ENCODE measurements at places on chromosomes 3 and 15.

DNA sequence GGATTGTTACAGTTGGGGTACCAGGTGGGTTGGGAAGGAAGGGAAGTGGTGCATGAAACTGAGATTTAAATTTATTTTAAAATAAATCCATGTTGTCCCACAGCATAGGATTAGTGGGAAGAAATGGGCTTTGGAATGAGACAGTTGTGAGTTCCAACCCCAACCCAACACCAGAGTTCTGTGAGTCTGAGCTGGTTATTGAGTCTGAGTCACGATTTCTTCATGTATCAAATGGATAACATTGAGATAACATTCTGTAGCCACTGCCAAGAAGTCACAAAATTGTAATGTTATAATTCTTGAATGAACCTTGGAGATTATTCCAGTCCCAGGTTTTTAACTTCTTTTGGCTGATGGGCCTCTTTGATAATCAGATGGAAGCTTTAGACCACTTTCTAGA lies 13.7 kb downstream of the IFT122 start:
- DNase-seq, result no peak

DNA sequence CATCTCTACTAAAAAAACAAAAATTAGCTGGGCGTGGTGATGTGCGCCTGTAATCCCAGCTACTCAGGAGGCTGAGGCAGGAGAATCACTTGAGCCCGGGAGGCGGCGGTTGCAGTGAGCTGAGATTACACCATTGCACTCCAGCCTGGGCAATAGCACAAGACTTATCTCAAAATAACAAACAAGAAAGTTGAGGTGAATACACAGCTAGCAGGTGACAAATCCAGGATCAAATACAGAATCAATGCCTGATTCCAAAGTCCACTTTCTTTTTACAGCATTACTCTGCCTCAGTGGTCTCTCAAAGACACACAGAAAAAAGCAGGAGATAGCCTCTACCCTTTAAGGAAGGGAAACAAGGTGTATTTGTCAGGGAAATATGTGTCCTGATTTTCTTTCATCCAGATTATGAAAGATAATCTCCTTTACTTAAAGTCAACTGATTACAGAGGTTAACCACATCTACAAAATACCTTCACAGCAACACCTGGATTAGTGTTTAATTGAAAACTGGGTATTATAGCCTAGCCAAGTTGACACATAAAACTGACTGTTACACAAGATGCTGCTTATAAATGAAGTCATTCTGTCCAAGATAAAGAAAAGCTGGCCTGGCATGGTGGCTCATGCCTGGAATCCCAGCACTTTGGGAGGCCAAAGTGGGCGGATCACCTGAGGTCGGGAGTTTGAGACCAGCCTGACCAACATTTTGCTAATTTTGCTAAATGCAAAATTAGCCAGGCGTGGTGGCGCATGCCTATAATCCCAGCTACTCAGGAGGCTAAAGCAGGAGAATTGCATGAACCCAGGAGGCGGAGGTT lies 4.0 kb upstream of the SLC25A38 start:
- DNase-seq, result no peak

DNA sequence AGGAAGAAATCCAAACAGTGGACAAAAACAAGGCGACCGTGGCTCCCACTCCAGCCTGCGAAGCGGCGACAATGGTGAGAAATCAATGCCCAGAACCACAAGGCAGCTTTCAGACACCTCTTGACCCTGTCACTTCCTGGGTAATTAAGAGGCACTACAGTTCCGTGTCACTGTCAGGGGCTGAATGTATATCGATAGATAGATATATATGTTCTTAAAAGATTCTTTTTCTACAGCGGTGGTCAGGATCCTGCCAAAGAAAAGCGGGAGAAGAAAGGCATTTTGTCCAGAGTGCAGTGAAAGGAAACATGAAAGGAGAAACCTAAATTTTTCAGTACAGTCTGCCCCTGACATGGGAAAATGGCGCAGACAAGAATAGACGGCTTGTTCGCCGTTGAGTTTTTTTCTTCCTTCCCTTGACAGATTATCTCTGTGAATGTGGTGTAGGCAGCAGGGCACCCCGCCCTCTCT lies 56.2 kb upstream of the HES1 start:
- no peak for DNase-seq

GRCh38 chr3:114363554-114364202 lies 69.8 kb downstream of the TIGIT start:
- no peak for DNase-seq

DNA sequence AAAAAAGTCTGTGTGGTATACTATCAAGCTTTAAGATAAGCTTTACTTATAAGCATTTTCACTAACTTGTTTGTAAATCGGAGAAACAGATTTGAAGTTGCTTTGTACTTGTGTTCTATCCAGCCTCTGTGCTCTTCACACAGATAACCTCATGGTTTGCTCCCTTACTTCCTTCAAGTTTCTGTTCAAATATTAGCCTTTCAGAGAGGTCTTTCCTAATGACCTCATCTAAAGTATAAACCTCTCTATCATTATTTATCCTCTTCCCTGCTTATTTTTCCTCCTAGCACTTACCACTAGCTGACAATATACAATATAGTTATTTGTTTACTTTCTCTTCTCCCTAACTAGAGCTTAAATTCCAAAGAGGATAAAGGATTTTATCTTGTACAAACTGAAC lies 180.0 kb downstream of the CBLB start:
- no peak for DNase-seq

- DNase-seq, result no peak
These were observed at the start of gene MTHFS for GRCh38 chr15:79896634-79897379. MTHFS (minus strand) TSS chr15:79897014; CDS start chr15:79896988, 26 bp downstream.

DNA sequence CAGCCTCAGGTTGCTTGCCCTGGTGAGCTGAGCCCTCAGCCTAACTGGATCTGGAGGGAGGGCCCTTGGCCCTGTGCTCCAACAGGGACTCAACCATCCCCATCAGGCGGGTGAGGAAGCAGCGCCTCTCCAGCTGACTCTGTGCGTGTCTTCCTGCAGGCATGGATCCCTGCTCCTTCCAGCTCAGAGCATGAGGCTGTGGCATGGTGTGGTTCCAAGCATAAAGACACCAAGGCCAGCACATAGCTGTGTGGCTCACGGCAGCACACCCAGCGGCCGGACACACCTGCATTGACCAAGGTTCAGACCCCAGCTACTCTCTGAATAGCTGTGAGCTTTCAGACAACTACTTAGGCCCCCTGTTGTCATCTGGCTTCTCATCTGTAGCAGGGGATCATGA lies 131.0 kb upstream of the PLXNA1 start:
- DNase-seq, result no peak

DNA sequence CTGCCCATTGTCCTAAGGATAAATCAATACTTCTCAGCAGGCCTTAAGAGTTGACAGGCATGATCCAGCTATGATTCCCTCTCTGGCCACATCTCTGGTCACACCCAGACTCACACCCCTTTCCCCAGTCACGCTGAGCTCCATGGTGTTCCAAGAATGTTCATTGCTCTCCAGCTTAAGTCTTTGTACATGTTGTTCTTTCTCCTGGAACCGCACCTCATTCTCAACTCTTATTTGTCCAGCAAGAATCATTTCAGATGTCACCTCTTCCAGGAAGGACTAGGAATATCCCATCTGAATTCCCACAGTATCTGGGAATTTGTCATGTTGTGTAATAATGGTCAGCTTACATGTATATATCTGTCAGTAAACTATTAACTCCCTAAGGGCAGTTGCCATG lies 118.3 kb upstream of the GALNT15 start:
- no peak for DNase-seq

DNA sequence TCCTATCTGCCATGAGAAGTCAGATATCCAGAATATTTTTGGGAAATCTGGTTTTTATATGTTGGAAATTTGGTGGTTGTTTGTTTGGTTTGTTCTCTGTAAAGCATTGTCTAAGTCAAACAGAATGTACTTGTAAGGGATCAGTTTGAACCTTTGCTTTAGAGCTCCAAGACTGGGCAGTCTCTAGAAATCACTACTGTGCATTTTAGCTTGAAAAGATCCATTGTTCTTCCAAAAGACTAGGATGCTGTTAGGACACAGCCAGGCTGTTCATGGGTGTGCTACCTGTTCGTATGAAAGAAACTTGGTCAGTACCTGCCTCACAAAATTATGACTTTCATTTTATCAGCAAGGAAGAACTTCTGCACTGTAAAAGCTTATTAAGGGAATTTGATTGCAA lies 182.6 kb downstream of the WDR72 start:
- DNase-seq, result no peak

- no peak for DNase-seq
These were observed 12.6 kb downstream of the SLC24A1 start for GRCh38 chr15:65634356-65634755.

DNA sequence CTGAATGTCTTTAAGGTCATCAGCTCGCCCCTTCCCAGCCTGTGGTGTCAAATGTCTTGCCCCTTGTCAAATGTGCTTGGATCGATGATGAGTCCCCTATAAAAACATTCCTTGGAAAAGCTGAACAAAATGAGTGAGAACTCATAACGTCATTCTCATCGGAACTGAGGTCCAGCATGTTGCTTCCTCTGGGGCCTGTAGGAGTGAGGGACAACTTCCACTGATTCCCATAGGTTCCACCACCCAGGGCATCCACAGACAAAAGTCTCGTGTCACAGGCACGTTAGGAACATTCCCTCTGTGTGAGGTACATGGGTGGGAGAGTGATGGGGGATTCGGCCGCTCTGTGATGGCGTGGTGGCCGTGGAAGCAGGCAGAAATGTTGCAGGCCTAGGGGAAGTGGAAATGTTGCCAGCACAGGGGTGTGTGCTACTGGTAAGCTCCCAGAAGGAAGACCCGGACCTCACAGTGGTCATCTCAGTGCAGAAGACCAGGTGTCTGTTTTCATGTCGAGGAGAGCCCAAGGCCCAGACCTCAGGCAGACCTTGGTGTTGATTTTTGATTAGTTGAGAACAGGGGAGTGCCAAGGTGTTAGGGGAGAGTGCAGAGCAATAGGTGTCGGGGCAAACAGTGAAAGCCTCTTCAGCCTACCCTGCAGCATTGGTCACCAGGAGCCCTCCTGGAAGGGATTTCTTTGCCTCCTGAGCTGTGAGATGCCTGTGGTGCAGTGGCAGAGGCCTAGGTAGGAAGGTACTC lies 96.8 kb downstream of the SNRPN start:
- DNase-seq, result no peak

DNA sequence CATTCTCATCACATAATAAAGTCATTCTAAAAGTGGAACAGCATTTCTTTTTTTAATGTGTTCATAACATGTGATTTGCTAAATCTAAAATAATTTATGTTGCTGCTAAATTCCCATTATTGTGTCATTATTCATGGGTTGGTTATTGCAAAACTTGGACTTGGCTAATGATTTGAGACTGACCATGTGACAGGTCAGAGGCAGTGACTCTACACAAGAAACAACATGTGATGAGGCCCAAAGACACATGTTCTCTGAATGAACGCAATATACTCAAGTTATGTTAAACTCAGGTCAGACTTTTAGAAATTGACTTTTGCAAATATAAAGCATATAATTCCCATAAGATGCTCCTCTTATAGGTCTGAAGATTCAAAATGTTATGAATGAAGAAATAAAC lies 566.1 kb downstream of the TBL1XR1 start:
- DNase-seq, result no peak

GRCh38 chr15:52115598-52116427 lies 3.2 kb upstream of the BCL2L10 start:
- DNase-seq, result no peak

- no peak for DNase-seq
These were observed 12.3 kb upstream of the DOCK3 start for GRCh38 chr3:50662408-50662807.

DNA sequence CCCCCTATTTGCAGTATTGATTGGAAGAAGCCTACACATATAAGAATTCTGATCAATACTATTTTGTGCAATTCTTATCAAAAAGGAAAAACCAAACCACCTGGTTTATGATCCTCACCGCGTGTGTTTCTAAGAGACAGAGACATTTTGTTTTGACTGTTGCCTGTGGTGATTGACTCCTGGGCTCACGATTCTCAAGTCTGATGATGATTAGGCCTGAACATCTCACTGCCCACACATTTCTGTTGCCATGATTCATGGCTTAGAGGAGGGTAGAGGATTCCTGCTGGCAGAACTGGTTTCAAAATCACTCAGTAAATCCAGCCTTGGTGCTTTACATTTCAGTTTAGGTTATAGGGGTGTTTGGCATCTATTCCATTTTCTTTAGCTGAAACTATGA lies 88.3 kb upstream of the UBE3A start:
- DNase-seq, result no peak

GRCh38 chr3:148234536-148234935 lies 463.2 kb upstream of the AGTR1 start:
- DNase-seq, result no peak

DNA sequence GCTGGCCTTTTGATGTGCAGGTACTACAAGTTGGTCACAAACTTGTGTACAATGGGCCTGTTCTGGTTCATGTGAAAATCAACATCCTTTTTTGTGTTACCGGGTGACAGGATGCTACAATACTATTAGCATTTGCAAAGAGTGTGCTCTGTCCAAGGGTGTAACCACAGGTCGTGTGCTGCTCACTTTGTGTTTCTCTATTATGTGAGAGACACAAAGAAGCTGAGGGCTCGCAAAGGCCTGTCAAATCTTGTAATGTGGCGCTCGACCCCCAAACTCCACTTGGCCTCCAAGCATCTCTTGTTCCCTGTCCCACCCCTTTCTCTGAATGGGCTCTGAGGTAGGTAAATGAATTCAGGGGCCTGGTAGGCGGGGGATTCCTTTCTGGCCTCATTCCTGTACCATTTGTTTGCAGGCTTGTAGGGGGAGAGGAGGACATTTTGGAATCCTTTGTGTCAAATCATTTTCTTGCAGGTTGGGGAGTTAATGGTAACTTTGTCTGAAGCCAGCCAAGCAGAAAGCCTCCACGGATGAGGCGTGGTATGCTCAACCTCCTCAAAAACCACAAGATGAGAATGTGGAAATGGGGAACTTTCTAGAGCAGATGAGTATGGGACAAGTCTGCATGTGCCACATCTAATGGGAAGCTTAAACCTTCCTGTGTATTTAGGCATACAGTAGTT lies 109.1 kb downstream of the OPA1 start:
- no peak for DNase-seq

GRCh38 chr15:39625451-39625850 lies 44.6 kb downstream of the THBS1 start:
- no peak for DNase-seq

Data from SK-N-MC (cell line).